Fibroblast of lung (primary cell): ENCODE measurements at places on chromosomes 3 and 15. TPM values are rescaled to one million over a fixed set of nuclear protein-coding genes. Genes with fewer than 3 reads are reported as not detected.

Gene GADL1
- total RNA-seq, result 2.6 and 3.6 TPM in 2 replicates

Gene SPPL2A
- total RNA-seq, result 48.5 and 97.6 TPM in 2 replicates

DNA sequence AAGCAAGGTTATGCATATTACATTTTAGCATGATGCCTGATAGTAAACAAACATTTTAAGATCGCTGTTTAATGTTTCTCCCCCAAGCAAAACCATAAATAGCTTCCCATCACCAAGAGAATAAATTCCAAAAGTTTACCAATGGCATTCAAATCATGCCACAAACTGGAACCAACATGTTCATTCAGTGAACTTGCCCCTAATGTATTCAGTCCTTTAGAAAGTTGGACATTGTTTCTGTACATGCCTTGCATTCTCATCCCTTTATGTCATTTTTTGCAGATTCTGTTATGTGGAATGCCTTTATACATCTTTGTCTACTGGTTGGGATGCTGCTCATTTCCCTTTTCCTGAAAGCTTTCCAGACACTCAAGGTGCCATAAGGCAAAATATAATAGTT lies 105.5 kb downstream of the PYDC2 start:
- DNase-seq, result no peak
- no peaks in the 10 kb centered on the region for H3K36me3 ChIP-seq
- H3K27me3 ChIP-seq, result no peaks in the 10 kb centered on the region
- H3K27ac ChIP-seq, result no peak overlapping the region

Gene CLRN1
- total RNA-seq, result not detected in 2 replicates

Gene ACKR2
- total RNA-seq, result under 0.01 and 0.26 TPM in 2 replicates

GRCh38 chr15:78195735-78196201 lies 38.6 kb downstream of the ACSBG1 start:
- H3K36me3 ChIP-seq, result no peaks in the 10 kb centered on the region
- peaks cover 2% of the 10 kb centered on the region for H3K27me3 ChIP-seq
- no peak overlapping the region for H3K4me3 ChIP-seq
- no peak for DNase-seq
- H3K4me1 ChIP-seq, result no peaks in the 10 kb centered on the region

GRCh38 chr15:89383365-89384175 lies 48.9 kb upstream of the POLG start:
- no peaks in the 10 kb centered on the region for H3K4me1 ChIP-seq
- peak; percentile 25 for DNase-seq
- H3K36me3 ChIP-seq, result no peaks in the 10 kb centered on the region
- no peak overlapping the region for H3K27ac ChIP-seq

DNA sequence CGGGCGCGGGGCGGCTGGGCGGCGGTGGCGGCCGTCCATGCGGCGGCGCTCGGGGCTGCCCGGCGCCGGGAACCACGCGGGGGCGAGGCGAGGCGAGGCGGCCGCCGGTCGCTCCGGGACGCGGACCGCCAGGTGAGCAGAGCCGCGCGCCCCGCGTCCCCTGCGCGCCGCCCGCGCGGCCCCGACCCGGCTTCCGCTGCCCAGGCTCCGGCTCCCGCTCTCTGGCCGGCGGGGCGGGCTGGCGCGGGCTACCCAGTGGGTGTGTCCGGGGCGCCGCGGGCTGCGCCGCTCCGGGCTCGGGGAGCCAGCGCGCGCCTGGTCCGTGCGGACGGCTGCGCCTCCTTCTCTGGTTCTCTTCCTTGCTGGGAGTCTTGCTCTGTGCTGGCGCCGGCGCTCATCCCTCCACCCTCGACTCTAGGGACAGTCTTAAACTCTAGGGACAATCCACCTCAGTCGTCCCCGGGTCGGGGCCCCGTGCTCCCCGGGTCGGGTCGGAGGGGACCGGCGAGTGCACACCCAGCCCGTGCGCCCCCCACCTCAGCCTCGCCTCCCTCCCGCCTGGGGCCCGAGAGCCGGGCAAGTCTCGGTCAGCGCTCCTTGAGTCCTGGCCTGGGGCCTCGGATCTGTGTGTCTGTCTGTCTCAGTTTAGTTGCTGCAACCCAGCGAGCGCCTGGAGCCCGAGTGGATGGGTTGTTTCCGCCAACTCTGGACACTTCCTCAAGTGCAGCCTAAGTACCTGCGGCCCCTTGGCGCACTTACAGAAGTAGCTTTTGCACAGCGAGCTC lies 488 bp downstream of the THSD4 start:
- H3K4me3 ChIP-seq, result peak overlapping the region; percentile 80
- peaks cover 2% of the 10 kb centered on the region for H3K36me3 ChIP-seq
- peak overlapping the region; percentile 86 for H3K27ac ChIP-seq
- no peaks in the 10 kb centered on the region for H3K27me3 ChIP-seq

DNA sequence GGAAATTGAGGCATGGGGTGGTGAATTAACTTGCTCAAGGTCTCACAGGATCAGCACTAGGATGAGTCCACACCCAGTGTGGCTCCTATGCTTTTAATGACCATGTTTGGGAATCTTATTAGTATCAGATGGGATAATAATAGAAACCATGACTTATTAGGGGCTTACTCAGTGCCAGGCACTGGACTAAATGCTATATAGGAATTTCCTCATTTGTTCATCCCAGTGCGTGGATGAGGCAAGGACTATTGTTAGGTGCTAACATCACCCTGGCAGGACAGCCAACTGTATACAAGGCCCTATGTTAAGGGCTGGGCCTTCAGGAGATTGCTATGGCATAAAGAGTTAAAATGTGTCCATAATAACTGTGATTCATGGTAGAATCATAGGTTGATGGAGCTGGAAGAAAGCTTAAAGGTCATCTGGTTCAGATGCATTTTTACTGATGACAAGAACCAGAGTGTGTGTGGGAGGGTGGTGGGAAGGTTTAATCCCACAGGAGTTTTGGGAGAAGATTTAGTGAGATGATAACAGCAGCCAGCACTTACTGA lies 4.7 kb upstream of the FEM1B start:
- H3K4me3 ChIP-seq, result no peak overlapping the region
- peaks cover 29% of the 10 kb centered on the region for H3K4me1 ChIP-seq
- no peaks in the 10 kb centered on the region for H3K27me3 ChIP-seq
- no peaks in the 10 kb centered on the region for H3K36me3 ChIP-seq

Gene GTF2E1
- 15.7 and 16.2 TPM in 2 replicates for total RNA-seq

Gene FOXL2NB
- total RNA-seq, result not detected in 2 replicates

- H3K36me3 ChIP-seq, result no peaks in the 10 kb centered on the region
- no peaks in the 10 kb centered on the region for H3K4me1 ChIP-seq
- no peak overlapping the region for H3K4me3 ChIP-seq
- H3K27me3 ChIP-seq, result no peaks in the 10 kb centered on the region
- no peak for DNase-seq
- H3K27ac ChIP-seq, result no peak overlapping the region
These were observed 79.7 kb upstream of the C2CD4B start for GRCh38 chr15:62244762-62245161.

Gene CACNA2D3
- total RNA-seq, result 0.77 and 1.8 TPM in 2 replicates

DNA sequence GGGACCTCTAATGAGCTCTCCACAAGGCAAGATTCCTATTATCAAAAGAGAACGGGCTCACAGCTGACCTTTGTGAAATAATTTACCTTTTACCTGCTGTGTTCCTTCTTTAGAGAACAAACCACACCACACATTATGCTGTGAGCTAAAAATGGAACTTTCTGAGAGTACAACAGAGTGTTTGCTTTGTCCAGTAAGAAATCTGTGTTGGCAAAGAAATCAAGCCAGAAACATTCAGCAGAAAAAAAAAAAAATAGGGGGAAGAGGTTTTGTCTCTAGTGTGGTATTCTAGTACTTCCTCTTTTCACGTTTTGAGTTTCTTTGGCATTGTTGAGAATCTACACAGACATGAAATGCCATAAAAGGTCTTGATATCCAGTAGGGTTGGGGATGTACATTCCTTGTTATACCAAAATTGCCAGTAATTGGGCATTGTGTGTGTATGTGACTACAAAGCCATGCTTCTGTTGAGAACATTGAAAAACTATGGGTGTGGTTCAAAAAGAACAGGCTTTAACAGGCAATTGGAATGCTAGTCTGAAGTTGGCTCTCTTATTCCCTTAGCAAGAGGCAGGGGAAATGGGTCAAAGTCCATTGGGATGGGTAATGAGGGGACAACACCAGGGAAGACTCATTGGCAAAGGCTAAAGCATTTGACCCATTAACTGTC lies 273.5 kb downstream of the NEK10 start:
- no peaks in the 10 kb centered on the region for H3K27me3 ChIP-seq
- DNase-seq, result no peak
- H3K36me3 ChIP-seq, result no peaks in the 10 kb centered on the region
- no peaks in the 10 kb centered on the region for H3K4me1 ChIP-seq

Gene TMC3
- not detected in 2 replicates for total RNA-seq

- no peaks in the 10 kb centered on the region for H3K27me3 ChIP-seq
- no peak for DNase-seq
- H3K4me1 ChIP-seq, result peaks cover 7% of the 10 kb centered on the region
- H3K36me3 ChIP-seq, result no peaks in the 10 kb centered on the region
- no peak overlapping the region for H3K27ac ChIP-seq
- no peak overlapping the region for H3K4me3 ChIP-seq
These were observed 66.5 kb upstream of the MFGE8 start for GRCh38 chr15:88979674-88980073.

Gene MINAR1
- total RNA-seq, result 0.26 and 0.33 TPM in 2 replicates

Gene FRMD4B
- 0.51 and 1.2 TPM in 2 replicates for total RNA-seq

Gene CACNA1D
- 0.17 and 0.77 TPM in 2 replicates for total RNA-seq

Gene SEMA3F
- 9.7 and 10.3 TPM in 2 replicates for total RNA-seq

Gene TNNC1
- 0.33 and 0.51 TPM in 2 replicates for total RNA-seq

DNA sequence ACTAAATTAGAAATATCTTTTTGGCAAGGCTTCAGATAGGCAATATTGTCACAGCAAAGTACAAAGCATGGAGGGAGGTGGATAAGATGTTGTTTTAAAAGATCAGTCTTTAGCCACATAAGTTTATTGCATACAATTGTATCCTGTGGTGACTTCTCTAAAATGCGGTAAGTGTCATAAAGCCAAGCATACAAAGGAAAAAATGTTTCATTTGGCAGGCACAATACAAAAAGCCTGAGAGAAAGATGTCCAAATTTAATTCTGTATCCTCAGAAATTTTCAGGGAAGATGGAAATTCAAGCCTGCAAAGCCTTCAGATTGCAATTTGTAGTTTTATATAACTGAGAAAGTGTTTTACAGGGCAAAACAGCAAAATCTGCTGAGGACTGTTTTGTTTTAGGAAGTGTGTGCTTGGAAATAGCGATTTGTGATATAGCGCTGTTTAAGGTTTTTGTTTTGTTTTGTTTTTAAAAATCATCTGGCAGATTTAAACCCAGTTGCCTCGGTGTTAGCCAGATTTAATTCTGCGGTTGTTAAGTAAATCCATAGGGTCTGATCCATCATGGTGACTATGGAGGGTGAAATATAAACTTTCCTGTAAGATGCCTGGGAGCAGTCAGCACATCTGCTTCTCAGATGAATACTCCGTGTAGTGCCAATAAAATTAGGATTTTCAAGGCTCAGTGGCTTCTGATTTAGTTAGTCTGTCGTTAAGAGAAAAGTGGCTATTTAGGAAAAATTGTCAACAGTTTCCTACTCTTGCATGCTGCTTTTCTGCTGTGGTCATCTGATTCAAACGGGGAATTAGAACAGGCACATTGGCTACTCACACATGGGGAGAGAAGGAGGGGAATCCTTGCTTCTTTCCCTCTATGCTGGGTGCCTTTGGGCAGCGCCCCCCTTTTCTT lies 8.0 kb downstream of the KAT2B start:
- H3K27ac ChIP-seq, result no peak overlapping the region
- peak overlapping the region; percentile 38 for H3K4me3 ChIP-seq
- peaks cover 6% of the 10 kb centered on the region for H3K4me1 ChIP-seq
- no peaks in the 10 kb centered on the region for H3K36me3 ChIP-seq

Gene KY
- under 0.01 and 0.51 TPM in 2 replicates for total RNA-seq

Gene ISLR
- 14.0 and 17.7 TPM in 2 replicates for total RNA-seq

- no peak overlapping the region for H3K4me3 ChIP-seq
- no peaks in the 10 kb centered on the region for H3K36me3 ChIP-seq
- no peaks in the 10 kb centered on the region for H3K27me3 ChIP-seq
- H3K27ac ChIP-seq, result no peak overlapping the region
These were observed 26.4 kb downstream of the USP3 start for GRCh38 chr15:63530752-63531299.

Gene NR1I2
- under 0.01 TPM in 1 of 2 replicates, not detected in the other for total RNA-seq

Gene TNIK
- total RNA-seq, result 30.6 and 39.3 TPM in 2 replicates

DNA sequence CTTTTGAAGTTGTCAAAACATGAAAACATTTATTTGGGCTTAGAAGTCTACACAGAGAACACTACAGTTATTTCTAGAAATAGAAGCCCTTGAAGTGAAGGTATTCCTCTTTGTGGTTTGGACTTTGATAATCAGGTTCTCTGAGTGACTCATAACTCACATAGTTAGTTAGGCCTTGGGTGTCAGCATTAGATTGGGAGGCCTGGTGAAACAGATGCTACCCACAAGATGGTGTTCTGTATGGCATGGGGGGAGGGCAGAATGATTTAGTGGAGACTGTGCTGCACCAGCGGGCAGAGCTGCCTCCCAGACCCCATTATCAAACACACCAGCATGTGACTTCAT lies 108.9 kb upstream of the ETV5 start:
- no peaks in the 10 kb centered on the region for H3K36me3 ChIP-seq
- no peak overlapping the region for H3K4me3 ChIP-seq
- H3K27me3 ChIP-seq, result no peaks in the 10 kb centered on the region
- H3K4me1 ChIP-seq, result no peaks in the 10 kb centered on the region

Gene PIGZ
- total RNA-seq, result 0.51 and 0.66 TPM in 2 replicates

Gene IGSF11
- under 0.01 and 0.26 TPM in 2 replicates for total RNA-seq

GRCh38 chr15:74798388-74799254 lies 14.0 kb upstream of the LMAN1L start:
- H3K4me1 ChIP-seq, result peaks cover 3% of the 10 kb centered on the region
- H3K27me3 ChIP-seq, result no peaks in the 10 kb centered on the region
- DNase-seq, result no peak
- H3K4me3 ChIP-seq, result no peak overlapping the region
- H3K27ac ChIP-seq, result no peak overlapping the region
- H3K36me3 ChIP-seq, result peaks cover 24% of the 10 kb centered on the region

- H3K36me3 ChIP-seq, result no peaks in the 10 kb centered on the region
- no peaks in the 10 kb centered on the region for H3K27me3 ChIP-seq
- H3K27ac ChIP-seq, result no peak overlapping the region
These were observed 177.0 kb upstream of the NECTIN3 start for GRCh38 chr3:110894574-110894973.

Gene ROPN1
- not detected in 2 replicates for total RNA-seq

Gene RBPMS2
- total RNA-seq, result under 0.01 TPM in 1 of 2 replicates, not detected in the other

GRCh38 chr3:9088441-9089353 lies 125.4 kb upstream of the RAD18 start:
- H3K27me3 ChIP-seq, result no peaks in the 10 kb centered on the region
- H3K36me3 ChIP-seq, result no peaks in the 10 kb centered on the region

GRCh38 chr3:151477591-151478334 lies 16.9 kb upstream of the IGSF10 start:
- H3K27me3 ChIP-seq, result no peaks in the 10 kb centered on the region
- H3K4me1 ChIP-seq, result no peaks in the 10 kb centered on the region
- no peak overlapping the region for H3K27ac ChIP-seq
- H3K4me3 ChIP-seq, result no peak overlapping the region

Gene PSTPIP1
- total RNA-seq, result 0.77 and 1.5 TPM in 2 replicates

Gene P2RY1
- 3.6 and 7.6 TPM in 2 replicates for total RNA-seq

DNA sequence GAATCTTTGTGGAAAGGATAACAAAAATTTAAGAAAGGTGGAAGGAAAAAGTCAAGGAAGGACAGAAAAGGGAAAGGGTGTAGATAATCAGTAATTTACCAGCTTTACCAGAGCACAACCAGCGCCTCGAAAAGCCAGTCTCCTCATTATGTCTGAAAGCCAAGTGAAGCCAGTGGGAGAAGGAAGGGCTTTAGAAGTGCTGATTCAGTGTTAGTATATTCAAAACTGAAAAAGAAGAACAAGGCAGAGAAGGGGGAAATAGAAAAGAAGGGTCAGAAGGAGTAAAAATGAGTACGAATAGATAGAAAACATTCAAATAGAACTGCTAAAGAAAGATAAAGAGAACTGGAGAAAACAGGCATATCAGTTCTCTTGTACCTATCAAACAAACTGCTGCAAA lies 4.1 kb downstream of the PBRM1 start:
- H3K36me3 ChIP-seq, result peaks cover 3% of the 10 kb centered on the region
- peak overlapping the region; percentile 76 for H3K27ac ChIP-seq
- H3K4me1 ChIP-seq, result peaks cover 15% of the 10 kb centered on the region
- no peaks in the 10 kb centered on the region for H3K27me3 ChIP-seq

- H3K4me3 ChIP-seq, result no peak overlapping the region
- no peaks in the 10 kb centered on the region for H3K27me3 ChIP-seq
- H3K27ac ChIP-seq, result no peak overlapping the region
- no peaks in the 10 kb centered on the region for H3K4me1 ChIP-seq
These were observed 23.9 kb upstream of the MOBP start for GRCh38 chr3:39443530-39443929.
